GM23338 (cell line): ENCODE measurements at places on chromosomes 4 and X.

DNA sequence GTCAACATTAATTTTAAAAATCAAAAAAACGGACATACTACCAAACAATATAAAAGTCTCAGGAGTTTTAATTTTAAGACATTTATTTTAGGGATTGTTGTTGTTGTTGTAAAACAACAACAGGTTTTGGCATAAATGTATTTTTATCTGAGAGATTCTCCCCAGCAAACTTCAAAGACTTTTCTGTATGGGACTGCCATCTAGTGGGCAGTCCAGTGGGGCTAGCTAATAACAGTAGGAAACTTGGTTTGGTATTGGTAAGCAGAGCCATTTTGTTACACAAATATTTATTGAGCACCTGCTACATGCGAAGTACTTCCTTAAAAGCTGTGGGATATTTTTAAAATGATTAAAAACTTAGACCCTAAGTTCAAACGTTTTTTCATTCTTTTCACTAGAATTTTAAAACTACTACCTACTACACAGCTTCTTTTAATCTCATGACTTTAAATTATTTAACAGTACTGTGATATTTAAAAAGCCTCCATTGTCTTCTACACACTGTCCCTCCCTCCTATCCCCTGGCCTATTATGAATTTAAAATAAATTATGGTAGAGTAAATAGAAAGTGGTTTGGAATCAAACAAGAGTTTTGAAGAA lies 1028.4 kb upstream of the INTU start:
- DNase-seq = peak; percentile 57
- no peak overlapping the region for H3K27ac ChIP-seq
- no peaks in the 10 kb centered on the region for H3K36me3 ChIP-seq
- H3K4me1 ChIP-seq = peaks cover 11% of the 10 kb centered on the region

GRCh38 chr4:180636696-180637404 lies 1606.4 kb upstream of the TENM3 start:
- no peak overlapping the region for H3K27ac ChIP-seq
- no peaks in the 10 kb centered on the region for H3K36me3 ChIP-seq
- H3K4me3 ChIP-seq = no peak overlapping the region
- DNase-seq = no peak
- no peaks in the 10 kb centered on the region for H3K27me3 ChIP-seq

DNA sequence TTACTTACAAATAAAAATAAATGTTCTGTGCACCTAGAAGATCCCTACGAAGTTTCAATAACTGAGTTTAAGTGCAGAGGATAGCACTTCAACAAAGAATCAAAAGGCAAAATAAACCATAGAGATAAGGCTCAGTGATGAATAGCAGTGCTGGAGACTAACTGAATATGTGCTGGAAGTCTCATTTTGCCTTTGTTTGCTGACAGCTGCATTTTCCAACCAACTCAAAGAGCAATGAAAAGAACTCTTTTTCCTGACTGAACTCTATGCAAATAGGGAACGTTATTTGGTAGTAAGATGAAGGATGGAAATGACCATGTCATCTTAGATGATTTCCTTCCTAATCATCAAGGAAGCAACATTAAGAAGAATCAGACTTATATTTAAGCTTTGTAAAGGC lies 32.7 kb upstream of the ADH7 start:
- no peak overlapping the region for H3K27ac ChIP-seq
- no peak for DNase-seq
- H3K4me3 ChIP-seq = no peak overlapping the region
- H3K4me1 ChIP-seq = no peaks in the 10 kb centered on the region
- H3K27me3 ChIP-seq = no peaks in the 10 kb centered on the region

- DNase-seq = peak; percentile 43
- no peak overlapping the region for H3K4me3 ChIP-seq
- no peaks in the 10 kb centered on the region for H3K36me3 ChIP-seq
- H3K4me1 ChIP-seq = peaks cover 13% of the 10 kb centered on the region
- H3K27ac ChIP-seq = no peak overlapping the region
Measured at GRCh38 chr4:154314248-154314647, 177.4 kb downstream of the DCHS2 start.

GRCh38 chr4:6018331-6018730 lies at the start of gene C4orf50:
Gene C4orf50, minus strand, starts transcription at chr4:6018431.
- H3K4me1 ChIP-seq = no peaks in the 10 kb centered on the region
- H3K36me3 ChIP-seq = no peaks in the 10 kb centered on the region
- no peak within 1 kb of the TSS for H3K27ac ChIP-seq
- H3K4me3 ChIP-seq = no peak within 1 kb of the TSS
- H3K27me3 ChIP-seq = no peaks in the 10 kb centered on the region

DNA sequence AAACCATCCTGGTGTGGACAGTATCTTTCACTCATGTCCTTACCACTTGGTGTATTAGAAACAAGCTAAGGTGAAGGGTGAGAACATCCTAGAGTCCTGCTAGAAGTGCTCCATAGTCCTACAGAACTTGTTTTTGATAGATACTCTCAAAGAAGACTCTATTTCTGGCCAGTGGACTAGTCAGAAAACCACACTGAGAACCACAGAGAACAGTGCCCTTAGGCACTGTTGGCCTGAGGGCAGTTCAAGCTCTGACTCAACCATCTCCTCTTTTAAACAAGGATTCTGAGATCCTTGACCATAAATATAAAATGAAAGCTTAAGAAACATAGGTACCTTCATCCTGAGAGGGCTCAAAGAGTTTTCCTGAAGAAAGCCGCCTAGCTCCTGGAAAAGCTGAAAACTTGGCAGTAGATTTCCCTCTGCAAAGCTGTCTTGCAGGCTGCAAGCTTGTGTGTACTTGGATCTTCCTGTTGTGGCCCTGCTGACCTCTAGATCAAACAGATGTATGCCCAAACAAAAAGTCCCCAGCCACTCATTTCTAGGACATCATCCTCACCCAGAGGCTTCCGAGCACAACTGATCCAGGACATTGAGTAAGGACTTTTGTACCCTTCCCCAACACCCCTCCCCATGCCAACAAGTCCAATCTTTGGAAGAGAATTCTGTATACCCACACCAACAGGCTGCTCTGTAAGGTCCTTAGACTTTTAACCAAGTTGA lies 111.6 kb upstream of the CXCL13 start:
- no peaks in the 10 kb centered on the region; the same call in 1 of the 2 replicates for H3K36me3 ChIP-seq
- no peak overlapping the region for H3K27ac ChIP-seq
- no peaks in the 10 kb centered on the region for H3K4me1 ChIP-seq
- H3K27me3 ChIP-seq = no peaks in the 10 kb centered on the region
- no peak overlapping the region for H3K4me3 ChIP-seq

DNA sequence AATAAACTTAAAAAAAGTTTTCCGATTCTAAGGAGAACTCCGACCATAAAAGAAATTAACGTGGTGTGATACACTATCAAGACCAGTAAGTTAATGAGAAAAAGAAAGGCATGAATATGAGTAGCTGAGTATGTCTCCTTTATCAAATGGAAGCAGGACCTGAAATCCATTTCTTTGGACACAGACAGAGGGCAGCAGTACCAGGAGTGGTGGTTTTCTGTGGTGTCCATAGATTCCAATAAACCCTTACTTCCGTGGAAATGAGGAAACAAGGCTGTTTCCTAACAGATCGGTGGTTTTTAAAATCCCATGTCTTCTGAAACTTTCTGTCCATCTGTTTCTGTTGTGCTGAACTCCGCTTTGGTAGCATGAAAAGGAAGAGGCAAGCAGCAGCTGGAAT lies 128.5 kb upstream of the TSPAN5 start:
- DNase-seq = no peak
- no peak overlapping the region for H3K27ac ChIP-seq
- H3K4me1 ChIP-seq = no peaks in the 10 kb centered on the region
- no peaks in the 10 kb centered on the region for H3K36me3 ChIP-seq
- no peak overlapping the region for H3K4me3 ChIP-seq

DNA sequence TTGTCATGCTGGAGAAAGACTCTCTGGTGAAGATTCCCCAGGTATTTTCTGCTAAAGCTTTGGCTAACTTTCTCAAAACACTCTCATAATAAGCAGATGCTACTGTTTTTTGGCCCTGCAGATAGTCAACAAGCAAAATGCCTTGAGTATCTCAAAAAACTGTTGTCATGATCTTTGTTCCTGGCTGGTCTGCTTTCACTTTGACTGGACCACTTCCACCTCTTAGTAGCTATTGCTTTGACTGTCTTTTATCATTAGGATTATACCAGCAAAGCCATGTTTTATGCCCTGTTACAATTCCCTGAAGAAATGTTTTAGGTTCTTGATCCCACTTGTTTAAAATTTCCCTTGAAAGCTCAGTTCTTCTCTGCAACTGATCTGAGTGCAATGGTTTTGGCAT lies 231.5 kb downstream of the SLC7A11 start:
- no peak overlapping the region for H3K4me3 ChIP-seq
- no peaks in the 10 kb centered on the region for H3K27me3 ChIP-seq
- H3K4me1 ChIP-seq = no peaks in the 10 kb centered on the region
- H3K36me3 ChIP-seq = no peaks in the 10 kb centered on the region
- DNase-seq = no peak
- H3K27ac ChIP-seq = 0 out of 2 replicates have a peak overlapping the region, but pooled peaks have one; percentile 12

DNA sequence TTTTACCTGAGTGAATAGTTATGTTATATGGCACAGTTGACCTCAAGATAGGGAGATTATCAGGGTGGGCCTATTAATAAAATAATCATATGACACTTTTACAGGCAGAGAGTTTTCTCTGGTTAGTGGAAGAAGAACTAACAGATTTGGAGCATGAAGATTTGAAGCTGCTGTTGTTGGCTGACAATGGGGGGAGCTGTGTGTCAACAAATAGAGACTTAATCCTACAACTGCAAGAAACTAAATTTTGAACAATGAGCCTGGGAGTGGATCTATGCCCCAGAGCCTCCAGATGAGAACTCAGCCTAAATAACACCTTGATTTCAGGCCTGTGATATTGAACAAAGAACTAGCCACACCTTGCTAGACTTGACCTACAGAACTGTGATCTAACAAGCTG lies 7.2 kb upstream of the CCSER1 start:
- H3K27me3 ChIP-seq = no peaks in the 10 kb centered on the region
- peaks cover 24% of the 10 kb centered on the region for H3K4me1 ChIP-seq
- no peaks in the 10 kb centered on the region for H3K36me3 ChIP-seq
- no peak overlapping the region for H3K27ac ChIP-seq
